ENCODE measurements at places on chromosomes 12 and 14.

- no peak for DNase-seq
These were observed 108.4 kb downstream of the BRMS1L start for GRCh38 chr14:35934499-35934898.

- DNase-seq = no peak
These were observed 53.4 kb upstream of the DIO2 start for GRCh38 chr14:80264702-80265101.

DNA sequence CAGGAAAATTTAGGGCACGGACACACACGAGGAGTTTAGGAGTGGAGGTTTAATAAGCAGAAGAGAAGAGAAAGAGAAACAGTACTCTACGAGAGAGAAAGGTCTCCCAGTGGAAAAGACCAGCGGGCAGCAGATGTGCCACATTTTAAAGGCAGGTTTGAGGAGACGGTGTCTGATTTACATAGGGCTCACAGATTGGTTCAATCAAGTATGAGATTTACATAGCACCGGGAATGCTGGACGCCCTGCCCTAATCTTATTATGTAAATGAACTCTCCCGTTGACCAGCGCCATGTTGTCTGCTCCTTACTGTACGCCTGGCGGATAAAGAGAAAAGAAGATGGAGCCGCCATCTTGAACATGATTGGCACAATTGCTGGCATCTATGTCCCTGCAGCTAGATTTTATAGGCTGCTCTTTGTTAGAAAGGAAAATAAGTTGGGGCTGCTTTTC lies 17.9 kb downstream of the NFKBIA start:
- DNase-seq = peak; percentile 49

DNA sequence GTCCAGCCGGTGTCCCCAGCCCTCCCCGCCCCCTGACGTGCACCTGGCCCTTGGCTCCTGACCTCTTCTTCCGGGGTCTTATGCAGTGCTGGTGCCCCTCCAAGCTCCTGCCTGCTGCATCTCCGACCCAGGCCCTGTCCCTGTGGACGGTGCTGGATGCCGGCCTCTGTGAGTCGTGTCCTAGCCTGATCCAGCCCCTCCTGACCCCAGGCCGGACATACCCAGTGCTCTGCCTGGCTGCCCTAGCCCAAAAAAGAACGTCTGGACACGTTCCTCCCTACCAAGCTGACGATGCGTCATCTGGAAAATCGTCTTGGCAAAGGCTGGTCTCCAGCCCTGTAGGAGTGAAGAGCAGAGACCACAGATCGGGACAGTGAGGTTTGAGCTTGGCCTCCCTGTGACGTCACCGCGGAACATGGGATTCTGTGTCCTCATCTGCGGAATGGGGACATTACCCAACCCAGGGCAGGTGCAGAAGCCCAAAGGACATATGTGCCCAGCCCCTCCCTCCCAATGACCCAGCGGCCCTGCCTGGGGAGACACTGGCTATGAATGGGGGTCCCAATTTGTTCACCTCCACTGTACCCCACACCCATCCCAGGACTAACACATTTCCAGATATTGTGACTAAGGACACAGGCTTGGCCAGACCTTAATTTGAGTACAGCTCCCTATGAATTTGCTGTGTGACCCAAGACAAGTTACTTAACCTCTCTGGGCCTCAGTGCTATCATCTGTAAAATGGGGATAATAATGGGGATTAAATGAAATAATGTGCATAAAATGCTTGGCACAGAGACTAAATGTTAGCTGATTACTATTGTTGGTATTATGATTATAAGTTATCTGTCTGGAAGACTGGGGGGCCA lies 51.0 kb upstream of the BCL11B start:
- DNase-seq = no peak

GRCh38 chr14:35495278-35495677 lies 38.7 kb upstream of the INSM2 start:
- DNase-seq = no peak

GRCh38 chr14:96162265-96162664 lies 42.4 kb upstream of the BDKRB2 start:
- no peak for DNase-seq

- DNase-seq = no peak
These were observed 28.4 kb downstream of the RTL1 start for GRCh38 chr14:100875126-100875525.

DNA sequence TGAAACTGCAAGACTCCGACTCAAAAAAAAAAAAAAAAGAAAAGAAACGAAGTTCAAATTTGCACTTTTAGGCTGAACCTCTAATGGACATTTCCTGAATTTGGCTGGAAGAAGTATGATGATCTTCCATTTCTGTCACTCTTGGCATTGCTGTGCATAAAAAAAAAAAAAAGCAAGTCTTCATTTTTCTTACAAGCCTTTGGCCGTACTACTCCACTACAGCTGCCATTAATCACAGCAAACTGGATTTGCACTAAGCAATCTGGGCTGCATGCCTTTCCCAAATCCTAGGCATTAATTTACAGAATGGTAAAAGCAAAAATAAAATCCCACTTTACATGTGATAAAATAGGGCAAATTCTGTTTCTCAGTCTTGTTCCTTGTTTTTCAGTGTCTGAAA lies 7.1 kb downstream of the CSRP2 start:
- no peak for DNase-seq

DNA sequence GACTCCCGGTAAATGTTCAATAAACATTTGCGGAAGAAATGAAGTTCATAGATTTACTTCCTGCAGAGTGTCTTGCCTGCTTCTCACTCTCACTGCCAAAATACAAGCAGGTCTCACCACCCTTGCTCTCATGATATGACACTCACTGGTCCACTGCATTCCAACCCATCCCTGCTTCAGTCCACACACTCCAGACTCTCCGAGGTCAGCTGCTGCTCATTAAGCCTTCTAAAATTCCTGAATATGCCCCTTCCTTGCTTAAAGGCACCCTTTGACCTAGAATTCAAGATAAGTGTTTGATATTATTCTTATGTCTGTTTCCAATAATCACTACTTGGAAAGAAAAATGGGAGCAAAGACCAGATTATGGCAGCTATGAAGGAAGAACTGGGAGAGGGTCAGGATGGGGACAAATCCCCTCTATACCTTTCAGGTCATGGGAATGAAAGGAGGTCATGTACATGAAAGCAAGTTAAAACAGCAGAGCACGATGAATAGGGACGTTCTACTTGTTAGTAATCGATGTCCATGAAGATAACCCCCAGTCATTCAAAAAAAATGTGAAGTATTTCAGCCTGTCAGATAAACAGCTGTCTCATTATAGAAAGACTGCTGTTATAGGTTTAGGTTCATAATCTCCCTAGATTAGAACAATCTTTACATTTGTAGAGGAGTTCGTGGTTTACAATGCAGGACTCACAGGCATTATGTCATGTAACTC lies 10.5 kb upstream of the NID2 start:
- no peak for DNase-seq

DNA sequence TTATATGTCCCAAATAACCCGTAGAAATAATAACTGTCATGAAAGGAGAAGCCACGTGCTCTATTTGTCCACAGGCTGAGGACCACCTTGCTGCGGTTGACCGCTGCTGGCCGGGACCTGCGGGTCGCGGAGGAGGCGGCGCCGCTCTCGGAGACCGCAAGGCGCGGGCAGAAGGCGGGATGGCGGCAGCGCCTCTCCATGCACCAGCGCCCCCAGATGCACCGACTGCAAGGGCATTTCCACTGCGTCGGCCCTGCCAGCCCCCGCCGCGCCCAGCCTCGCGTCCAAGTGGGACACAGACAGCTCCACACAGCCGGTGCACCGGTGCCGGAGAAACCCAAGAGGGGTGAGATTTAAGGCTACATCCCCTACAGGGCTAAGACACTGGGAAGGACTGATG lies 21.0 kb downstream of the RPGRIP1 start:
- DNase-seq = no peak

DNA sequence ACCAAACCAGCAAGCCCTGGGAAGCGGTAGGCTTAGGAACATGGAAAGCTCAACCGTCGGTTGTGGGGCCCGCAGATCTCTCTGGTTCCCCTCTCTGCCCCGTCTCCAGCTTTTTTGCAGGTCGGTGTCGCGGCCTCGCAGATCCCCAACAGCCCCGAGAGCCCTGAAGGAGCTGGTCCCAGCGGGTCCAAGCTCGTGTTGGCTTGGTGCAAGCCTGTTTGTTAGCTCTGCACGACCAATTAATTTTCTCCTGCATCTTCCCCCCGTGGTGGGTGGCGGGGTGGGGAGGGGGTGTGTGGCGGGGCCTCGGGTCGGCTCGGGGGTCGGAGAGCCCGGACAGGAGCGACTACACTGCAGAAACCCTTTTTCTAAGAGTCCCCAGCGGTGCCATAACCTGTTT lies 449 bp upstream of the SLC24A4 start:
- DNase-seq = no peak

DNA sequence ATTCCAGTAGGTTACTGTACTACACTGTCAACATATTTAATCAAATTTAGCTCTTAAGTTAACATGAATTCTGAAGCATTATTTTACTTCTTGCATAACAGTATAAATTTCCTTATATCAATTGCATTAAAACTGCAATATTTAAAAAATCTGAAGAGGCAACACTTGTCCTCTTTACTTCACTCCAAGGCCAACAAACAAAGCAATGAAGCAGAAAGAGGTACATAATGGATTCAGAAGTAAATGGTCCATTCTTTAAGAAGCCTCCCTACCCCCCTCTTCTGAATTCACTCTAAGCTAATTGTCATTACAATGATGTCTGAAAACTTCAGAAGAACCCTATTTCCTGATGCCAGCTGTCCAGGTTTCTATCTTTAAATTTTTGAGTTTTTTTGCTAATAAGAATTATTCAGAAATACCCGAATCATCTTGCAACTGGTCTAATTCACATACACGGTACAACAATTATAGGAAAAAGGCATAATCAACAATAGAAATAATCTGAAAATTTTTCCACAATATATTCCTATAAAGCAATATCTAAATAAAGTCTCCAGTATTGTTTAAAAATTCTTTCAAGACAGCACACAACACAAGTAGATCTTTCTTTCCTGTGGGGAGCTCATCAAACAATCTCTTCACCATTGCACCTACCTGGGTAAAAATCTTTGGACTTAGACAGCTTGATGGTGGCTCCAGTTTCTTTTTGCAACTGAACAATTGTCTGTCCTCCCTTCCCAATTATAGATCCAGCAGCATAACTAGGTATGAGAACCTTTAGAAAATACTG lies 2.9 kb downstream of the NOVA1 start:
- no peak for DNase-seq

DNA sequence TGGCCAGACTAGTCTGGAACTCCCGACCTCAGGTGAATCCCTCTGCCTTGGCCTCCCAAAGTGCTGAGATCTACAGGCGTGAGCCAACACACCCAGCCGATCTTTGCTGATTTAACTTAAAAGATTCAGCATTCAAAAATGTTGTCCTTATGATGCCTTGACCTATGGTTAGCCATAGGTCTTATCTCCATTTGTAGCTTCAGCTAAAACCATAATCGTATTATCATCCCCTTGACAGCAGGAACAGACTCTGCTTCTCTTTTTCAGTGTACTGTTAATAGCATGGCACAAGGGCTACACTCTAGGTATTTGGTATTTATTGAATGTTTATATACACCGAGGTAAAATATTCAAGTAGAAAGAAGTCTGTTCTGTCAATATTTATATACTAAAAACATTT lies 15.3 kb downstream of the CCDC62 start:
- no peak for DNase-seq

DNA sequence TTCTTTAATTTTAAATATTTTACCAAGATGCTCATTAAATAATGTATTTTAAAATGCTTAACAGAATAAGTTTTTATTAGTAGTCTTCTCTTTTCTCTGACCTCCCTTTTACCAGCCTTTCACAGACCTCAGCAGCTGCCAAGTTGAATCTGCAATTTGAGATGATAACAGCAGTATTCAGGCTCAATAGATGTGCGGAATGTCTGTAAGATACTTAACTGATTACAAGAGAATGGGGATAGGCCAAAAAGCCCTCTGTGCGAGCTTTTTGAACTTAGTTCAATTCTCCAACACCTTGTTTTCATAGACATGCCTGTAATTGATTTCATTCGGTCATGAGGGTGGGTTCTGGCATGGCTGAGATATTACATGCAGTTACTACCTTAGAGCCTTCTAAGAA lies 277.2 kb downstream of the TMTC2 start:
- no peak for DNase-seq

- no peak for DNase-seq
These were observed 5.9 kb downstream of the ZBTB42 start for GRCh38 chr14:104806625-104807465.

GRCh38 chr12:1660304-1661187 lies 30.3 kb upstream of the ADIPOR2 start:
- no peak for DNase-seq

DNA sequence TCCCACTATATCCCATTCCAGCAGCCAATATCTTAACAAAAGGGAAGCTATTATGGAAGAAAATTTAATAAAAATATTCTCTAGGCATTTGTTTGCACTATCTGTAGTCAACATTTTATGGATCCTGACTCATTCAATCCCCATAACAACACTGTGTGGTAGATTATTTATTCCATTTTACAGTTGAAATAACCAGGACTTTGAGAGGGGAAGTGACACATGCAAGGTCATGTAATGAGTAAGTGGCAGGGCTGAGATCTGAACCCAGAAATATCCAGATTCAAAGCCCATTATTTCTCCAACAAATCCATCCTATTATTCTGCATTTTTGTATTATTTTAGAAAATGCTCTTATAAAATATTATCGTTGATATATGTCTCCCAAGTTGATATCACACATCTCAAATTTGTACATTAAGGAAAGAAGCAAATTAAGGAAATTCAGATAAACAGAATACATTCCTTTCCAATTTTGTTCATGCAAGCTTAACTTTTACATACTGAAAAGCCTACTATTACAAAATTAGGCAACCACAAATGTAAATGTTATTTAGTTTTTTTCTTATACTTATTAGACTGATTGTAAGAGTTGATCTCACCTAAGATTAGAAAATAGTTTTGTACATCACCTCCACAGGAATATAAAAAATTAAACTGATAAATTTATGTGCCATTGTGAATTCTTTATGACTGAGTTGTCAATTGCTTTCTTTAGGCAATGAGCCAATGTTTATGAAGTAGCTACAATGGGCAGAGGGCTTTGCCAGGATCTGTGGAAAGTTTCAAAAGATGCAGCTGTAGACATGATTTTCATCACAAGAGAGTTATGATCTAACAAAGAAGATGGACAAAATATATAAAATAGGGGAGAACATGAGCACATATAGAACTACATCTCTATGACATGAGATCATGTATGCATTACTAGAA lies 55.1 kb upstream of the E2F7 start:
- no peak for DNase-seq

DNA sequence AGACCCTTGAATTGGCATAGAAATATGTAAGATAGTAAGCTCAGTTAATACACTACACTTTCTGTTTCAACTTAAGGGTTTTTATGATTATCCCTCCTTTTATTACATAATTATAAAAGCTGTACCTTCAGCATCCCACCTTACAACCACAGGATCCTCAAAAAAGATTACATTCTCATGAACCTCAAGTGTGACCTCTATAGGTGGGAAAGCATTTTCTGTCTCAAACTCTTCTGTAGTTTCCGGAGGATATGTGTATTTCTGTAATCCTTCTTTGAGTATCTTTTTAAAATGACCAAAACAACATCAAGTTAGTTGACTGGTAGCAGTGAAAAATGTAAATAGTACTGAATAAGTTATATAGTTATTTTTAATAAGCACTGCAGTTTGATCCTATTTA lies 75.9 kb downstream of the DNAI7 start:
- no peak for DNase-seq
